ENCODE measurements at places on chromosomes 16 and 17.

- no peak for DNase-seq
Observed at GRCh38 chr16:88703486-88704309, 2.5 kb downstream of the RNF166 start.

DNA sequence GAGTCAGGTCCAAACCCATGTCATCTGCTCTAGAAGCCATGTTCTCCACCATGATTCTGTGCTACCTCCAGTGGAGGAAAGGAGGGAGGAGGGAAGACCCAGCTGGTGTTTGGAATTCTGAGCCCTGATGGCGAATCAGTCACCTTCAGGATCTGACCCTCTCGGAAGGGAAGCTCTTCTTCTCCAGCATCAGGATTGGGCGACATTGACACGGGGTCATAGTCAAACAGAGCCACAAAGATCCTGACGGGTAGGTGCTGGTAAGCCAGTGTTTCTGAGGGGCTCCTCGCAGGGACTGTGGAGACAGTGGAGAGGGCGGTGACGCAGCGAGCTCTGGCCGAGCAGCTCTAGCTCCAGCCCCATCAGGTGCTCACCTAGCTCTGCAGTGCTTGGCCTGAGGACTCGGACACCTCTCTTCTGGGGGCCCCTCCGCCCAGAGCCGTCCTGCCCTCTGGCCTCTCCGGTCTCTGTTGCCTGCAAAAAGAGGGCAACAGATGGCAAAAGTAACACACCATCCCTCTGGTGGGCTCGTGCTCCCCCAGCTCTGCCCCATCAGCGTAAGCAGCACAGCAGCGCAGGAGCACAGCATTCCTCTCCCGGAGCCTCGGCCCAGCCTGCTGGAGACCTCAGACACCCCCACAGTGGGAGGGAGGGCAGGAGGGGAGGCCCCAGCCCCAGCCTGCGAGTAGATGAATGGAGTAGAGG is 21.0 kb downstream of the TSPOAP1 start:
- no peak for DNase-seq

DNA sequence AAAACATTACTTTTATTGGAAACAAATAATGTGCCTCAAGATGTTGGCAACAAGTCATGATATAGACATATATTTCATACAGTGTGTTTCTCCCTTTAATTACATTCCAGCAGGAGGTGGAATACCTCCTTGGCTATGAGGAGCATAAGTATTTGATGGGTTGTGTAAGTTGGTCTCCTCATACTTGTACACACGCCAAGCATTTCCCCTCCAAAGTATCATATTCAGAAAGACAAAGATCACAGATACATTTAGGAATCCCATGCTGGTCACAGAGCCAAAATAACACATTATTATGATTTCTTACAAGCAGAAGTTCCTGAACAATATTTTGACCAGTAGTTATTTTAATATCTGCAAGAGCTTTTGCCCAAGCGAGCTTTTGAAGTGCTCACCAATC is 57.8 kb downstream of the WSB1 start:
- DNase-seq = no peak

GRCh38 chr17:82519971-82520903 is 705 bp downstream of the FOXK2 start:
- no peak for DNase-seq

DNA sequence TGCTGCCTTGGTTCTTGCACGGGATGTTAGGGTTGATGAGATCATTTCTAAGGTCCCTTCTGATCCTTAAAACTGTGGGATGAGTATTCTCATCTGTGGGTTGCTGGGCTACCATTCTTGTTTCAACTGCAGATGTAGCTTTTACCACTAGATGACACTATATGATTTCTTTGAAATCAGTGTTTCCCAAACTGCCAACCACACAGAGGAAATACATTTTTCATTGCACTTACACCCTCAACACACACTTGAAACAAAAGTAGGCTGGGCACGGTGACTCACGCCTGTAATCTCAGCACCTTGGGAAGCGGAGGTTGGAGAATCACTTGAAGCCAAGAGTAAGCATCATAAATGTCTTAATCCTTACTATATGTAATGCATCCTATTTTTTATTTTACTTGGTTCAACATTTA is 15.3 kb downstream of the LCMT1 start:
- peak; percentile 73 for DNase-seq

- DNase-seq = peak; percentile 95
Observed at GRCh38 chr17:37844158-37844976, 79.8 kb upstream of the TBC1D3K start.

DNA sequence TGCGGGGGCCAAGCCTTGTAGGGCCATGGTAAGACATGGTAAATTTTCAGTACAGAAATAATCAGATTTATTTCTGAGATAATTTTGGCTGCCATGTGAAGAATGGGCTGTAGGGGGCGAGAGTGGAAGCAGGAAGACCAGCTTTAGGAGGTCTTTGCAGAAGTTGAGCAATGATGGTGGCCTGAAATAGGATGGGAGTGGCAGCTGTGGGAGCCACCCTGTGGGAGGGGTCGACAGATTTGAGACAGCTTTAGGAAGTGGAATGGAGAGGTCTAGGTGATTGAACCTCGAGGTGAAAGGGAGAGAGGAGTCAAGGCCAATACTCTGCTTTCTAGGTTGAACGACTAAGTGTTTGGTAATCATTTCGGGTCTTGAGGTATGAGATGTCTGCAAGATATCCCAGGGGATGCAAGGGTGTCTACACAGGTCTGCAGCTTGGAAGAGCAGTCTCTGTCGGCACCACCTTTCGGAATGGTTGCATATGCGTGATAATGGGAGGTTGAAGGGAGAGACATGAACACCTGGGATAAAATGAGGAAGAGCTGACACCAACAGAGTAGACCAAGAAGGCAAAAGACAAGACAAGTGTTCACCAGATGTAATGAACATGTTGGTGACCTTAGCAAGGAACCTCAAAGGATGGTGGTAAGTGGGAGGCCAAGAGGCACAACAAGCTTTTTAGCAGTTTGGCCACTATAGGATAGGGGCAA is 4.2 kb upstream of the ATXN7L3 start:
- DNase-seq = peak; percentile 58

DNA sequence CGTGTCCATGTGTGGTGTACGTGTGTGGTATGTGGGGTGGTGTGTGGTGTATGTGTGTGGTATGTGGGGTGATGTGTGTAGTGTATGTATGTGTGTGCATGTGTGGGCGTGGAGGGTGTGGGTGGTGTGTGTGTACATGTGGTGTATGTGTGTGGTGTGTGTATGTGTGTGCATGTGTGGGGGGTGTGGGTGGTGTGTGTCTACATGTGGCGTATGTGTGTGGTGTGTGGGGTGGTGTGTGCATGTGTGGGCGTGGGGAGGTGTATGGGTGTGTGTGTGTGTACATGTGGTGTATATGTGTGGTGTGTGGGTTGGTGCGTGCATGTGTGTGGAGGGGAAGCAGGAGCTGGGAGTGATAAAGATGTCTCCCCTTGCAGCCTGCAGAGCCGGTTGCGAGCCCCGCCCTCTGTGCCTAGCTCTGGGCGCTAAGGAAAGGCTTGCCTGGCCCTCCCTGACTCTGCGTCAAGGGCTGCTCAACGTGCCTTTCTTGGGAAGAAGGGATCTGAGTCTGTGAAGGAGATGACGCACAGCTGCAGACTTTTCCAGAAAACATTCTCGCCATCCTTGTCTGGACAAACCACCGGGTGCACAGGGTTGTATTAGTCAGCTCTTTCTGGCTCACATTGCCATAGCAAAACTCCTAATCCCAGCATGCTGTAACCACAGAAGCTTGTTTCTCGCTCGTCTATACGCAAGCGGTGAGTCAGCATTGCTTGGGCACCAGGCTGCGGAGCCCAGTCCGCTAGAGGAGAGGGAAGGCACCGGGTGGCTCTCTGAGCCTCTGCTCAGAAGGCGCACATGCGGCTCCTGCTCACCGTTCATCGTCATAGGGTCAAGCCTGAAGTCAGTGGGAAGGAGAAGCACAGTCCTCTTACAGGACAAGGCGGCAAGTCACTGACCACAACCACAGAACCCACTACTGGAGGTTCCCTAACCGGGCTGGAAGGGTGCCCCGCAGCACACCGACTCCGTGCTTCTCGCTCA is 2.0 kb upstream of the CD300H start:
- peak; percentile 53 for DNase-seq

DNA sequence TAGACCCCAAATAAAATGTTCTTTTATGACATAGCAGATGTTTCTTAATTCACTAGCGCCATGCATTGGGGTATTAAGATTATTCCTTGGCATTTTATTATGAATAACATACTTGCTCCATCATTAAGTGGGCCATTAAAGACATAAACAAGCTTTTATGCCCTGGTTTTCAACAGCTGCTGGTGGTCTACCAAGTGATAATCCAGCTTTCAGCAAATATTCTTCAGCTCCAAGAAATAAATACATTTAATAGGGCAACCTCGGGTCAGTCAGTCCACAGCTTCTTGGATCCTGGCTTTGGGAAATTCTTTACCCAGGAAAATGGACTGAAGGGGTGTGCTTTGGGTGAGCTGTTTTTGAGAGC is 217.3 kb upstream of the IRX3 start:
- no peak for DNase-seq

GRCh38 chr16:4314532-4315185 is 1.2 kb upstream of the GLIS2 start:
- peak; percentile 47 for DNase-seq

GRCh38 chr16:67661101-67661761 is 471 bp downstream of the PARD6A start:
- DNase-seq = no peak

GRCh38 chr17:59827721-59828477 is 64.8 kb downstream of the TUBD1 start:
- DNase-seq = peak; percentile 35

DNA sequence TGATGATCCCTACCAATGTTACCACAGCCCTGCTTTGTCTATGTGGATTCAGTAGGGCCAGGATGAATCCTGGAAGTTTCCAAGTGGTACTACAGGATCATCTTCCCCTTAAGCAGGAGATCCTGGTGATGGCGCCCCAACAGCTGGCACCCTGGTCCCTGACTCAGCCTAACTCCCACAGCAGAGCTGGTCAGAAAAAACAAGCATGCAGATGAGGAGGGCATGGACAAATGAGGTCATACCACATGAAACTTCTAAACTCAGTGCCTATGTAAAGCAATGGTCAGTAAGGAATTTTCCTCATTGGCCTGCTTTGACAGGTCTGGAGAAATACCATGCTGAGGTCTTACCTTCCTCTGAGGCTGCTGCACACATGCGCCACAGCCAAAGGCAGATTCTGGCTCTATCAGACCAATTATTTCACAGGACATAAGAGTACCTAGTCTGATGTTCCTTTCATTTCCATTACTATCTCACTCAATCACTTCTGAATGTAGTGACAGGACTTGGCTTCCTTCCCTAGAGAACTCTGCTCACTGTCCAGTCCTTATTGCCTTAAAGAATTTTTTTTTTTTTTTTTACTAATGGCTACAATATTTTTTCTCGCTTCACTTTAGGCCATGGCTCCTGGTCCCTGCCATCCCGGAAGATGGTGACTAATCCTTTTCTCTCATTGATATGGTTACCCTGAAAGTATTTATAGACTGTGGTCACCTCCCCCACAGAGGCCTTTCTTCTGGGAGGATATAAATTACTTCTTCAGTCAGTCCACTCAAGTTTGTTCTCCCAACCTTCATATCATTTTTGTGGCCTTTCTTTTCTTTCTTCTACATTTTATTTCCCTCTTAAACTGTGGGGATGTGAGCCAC is 525.2 kb upstream of the PSMD7 start:
- DNase-seq = no peak

DNA sequence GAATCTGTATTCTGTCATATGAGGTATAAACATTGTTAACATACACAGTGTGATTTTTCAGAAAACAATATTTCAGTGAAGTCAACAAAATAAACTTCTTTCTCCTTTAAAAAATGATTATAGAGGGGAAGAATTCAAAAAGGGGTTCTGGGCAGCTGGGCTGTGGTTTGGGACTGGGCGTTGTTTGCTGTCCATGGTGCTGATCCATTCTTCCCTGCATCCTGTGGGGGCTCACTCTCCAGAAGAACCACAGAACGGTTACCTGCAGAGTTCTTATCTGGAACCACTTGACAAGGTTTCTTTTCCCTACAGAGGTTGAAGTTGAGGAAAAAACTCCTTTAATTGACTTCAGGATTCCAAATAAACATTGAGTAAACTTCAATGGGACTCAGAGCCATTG is 1091.0 kb downstream of the CDH8 start:
- no peak for DNase-seq

- peak; percentile 21 for DNase-seq
Observed at GRCh38 chr16:53041320-53042051, 11.2 kb downstream of the CHD9NB start.

- DNase-seq = no peak
Observed at GRCh38 chr17:50317121-50317520, 28.8 kb upstream of the XYLT2 start.

DNA sequence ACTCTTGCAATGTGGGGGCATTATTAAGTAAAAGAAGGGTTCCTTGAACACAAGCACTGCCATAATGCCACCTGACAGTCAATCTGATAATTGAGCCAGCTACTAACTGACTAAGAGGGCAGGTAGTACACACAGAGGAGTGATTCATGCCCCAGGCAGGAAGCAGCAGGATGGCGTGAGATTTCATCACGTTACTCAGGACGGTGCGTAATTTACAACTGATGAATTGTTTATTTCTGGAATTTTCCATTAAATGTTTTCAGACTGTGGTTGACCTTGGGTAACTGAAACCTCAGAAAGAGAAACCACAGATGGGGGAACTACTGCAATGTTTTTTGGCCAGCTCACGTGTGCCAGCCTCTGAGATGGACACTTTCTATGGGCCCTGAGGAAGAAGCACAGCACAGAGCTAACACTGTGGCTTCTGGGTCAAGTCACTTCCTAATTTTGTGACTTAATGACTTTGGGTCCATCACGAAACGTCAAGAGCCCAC is 46.7 kb downstream of the C17orf67 start:
- peak; percentile 58 for DNase-seq

DNA sequence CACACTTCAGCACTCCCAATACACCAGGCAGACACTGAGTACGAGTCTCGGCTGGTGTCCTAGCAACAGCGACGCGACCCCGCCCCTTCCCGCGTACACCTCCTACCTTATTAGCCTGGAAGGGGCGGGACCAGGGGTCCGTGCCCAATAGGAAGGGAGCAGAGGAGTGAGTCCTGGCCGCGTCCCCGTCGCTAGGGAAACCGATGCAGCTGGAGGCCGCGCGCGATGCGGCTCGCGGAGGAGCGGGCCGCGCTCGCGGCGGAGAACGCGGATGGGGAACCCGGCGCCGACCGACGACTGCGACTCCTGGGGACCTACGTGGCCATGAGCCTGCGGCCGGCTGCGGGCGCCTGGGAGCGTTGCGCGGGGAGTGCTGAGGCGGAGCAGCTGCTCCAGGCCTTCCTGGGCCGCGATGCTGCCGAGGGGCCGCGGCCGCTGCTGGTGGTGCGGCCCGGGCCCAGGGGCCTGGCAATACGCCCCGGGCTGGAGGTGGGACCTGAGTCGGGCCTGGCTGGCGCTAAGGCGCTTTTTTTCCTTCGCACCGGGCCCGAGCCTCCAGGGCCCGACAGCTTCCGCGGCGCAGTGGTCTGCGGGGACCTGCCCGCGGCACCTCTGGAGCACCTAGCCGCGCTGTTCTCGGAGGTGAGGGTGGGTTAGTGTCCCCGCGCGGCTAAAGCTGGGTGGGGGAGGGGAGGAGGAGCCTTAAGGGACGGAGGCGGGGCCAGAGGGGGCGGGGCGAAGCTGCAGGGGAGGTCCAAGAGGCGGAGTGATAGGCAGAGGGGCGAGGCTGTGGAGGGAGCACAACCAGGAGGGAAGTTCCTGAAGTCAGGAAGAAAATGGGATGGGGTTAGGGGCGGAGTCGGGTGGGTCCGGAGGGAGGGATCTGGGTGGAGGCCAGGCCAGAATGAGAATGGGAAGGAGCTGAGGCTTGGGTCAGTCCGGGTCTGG is at the start of gene DNAH9:
DNAH9 (plus strand) TSS at position 197 of the 948 bp plus-strand sequence; CDS start at position 226, 29 bp downstream.
- DNase-seq = peak; percentile 93

GRCh38 chr17:61480414-61480807 is 28.2 kb downstream of the TBX4 start:
- DNase-seq = no peak

- DNase-seq = peak; percentile 43
Observed at GRCh38 chr17:68011199-68011665, 15.0 kb upstream of the C17orf58 start.
